Stimulated activated CD8-positive, alpha-beta memory T cell treated with anti-CD3 and anti-CD28 coated beads, Interleukin-4, amount 100 ng/mL, for 48 hours (primary cell): ENCODE measurements at places on chromosomes 2 and 18.

GRCh38 chr2:9578467-9579235, 23.0 kb upstream of the ADAM17 start:
- no peak for DNase-seq

DNA sequence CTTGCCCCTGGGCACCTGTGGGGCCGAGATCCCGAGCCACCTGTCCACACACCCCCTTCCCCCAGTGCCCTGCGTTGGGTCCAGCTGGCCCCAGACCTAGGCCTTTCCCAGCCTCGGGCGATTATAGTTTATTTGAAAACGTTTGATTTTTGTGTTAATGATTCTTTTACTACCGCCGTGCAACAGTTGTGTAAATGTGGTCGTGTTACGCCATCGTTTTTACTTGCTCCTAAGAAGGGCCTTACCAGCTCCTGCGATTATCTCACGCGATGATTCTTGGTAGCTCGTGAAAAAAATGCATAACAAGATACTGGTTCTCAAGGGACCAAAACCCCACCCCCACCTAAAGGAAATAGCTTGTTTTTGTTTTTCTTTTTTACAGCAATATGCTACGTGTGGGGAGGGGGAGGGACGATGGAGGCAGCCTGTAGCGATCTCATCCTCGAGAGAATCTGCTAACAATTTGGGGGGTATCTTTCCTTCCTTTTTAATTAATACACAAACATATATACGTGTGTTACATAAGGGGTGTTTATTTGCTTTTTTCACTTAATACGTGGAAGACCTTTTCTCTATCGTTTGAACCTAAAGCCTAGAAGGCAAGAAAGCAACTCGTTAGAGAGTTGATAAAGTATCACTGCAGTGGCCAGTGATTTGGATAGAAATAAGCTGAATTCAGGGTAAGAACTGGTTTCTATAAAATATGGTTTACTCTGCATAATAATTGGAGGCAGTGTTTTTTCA, 1.0 kb downstream of the ZDBF2 start:
- DNase-seq: no peak

DNA sequence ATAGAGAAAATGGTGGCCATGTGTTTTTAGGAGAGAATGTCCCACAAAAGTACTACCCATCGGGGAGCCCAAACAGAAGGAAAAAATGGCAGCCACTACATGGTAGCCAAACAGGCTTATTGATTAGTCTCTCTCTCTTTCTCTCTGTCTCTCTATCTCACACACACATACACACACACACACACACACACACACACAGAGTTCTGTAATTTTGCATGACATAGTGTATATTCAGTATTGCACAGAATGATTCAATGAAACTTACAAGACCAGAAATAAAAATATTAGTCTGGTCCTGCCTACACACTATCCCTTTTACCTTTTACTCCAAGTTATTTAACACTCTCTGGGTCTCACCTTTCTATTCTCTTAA, 124.8 kb upstream of the SLC39A10 start:
- DNase-seq: no peak

DNA sequence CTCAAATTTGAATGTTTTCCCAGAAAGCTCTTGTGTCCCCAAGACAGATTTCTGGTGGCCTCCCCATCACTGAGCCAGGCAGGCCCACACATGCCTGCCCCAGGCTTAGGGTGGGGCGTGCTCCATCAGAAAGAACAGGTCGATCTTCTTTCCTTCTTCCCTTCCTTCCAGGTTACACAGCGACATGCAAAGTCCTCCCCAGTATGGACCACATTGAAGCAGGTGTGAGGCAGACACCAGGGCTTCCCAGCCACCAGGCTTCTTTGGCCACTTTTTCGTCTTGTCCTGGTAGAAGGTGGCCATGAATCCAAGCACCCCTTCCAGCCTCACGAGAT, 41.4 kb upstream of the LAPTM4A start:
- DNase-seq: no peak

- no peak for DNase-seq
These were observed 314.8 kb upstream of the HS6ST1 start for GRCh38 chr2:128633501-128633900.

- no peak for DNase-seq
These were observed 91.0 kb upstream of the LYPD1 start for GRCh38 chr2:132760971-132761370.

GRCh38 chr2:173978447-173978846, 13.3 kb upstream of the SP3 start:
- DNase-seq: no peak

- no peak for DNase-seq
These were observed 341.6 kb upstream of the CDH7 start for GRCh38 chr18:65409261-65409660.

- no peak for DNase-seq
These were observed 511.3 kb downstream of the FBXO15 start for GRCh38 chr18:73636355-73636754.

DNA sequence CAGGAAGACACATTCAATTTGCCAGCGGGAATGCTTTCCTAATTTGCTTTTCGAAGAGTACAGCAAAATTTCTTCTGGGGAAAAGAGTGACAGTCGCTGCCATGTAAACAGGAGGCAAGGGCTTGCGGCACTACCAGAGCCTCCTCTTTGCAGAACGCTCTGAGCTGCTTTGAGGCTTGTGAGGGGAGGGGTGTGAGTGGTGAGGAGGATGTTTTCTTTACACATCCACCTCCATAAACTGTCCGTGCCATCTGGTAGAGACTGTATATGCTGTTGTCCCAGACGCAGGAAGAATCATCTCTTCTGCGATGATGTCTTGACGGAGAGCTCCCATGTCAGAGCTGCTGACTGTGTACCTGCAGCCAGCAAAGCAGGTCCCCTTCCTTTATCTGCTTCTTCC, 138.0 kb downstream of the SOCS6 start:
- no peak for DNase-seq

GRCh38 chr2:120586507-120587278, 149.0 kb upstream of the GLI2 start:
- no peak for DNase-seq

DNA sequence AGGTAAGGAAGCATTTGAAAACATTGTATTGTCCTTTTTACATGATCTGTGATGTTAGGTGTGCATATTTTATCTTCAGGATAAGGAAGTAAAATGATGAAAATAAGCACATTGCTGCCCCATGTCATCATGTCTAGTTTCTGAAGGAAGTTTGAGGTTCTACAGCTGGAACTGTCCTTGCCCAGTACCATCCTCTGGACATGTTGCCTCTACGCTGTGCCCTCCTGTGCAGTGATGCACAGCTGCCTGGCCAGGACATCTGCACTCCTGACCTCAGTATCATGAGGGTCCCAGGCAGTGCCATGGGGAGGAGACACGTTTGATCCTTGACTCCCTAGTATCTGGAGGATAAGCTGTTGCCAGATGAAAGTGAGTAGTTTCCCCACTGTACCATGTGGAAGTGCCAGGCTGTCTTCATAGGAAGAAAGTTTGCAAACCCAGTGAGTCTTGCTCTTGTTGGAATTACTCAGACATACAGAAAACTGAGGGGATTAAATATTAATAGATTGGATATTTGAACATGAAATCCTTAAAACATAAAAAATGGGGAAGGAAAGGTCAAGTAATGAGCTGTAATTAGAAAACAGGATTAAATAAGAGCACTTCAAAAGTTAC, 9.5 kb downstream of the ALKAL2 start:
- DNase-seq: no peak

DNA sequence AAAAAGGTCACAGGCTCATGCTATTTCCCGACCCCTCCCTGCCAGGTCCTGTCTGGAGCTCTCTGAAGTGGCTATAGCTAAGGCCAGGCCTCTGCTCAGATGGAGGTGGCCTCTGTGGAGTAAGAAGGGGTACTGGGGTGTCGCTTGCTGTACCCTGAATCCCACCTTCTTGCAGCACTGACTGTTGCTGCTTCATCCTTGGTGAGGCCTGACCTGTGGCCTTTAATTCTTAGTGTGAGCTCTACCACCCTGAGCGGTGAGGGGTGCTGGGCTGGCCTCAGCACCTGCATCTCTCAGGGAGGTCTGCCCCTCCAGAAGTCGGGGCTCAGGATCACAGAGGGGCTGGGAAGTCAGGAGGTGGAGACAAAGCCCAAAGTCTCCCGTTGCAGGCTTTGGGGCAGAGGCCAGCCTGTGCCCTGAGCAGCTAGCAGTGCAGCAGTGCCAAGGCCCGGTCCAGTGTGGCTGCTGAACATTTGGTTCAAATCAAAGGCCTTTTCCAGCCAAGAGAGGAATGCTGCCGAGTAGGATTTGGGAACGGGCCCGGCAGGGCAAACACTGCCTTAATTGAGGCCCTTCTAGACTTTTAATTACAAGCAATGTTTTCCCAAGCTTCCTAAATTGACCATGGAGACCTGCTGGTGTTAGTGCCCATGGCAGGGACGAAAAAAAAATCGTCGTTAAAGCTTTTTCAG, 133.5 kb upstream of the HAAO start:
- no peak for DNase-seq

GRCh38 chr2:71531522-71532047, 78.2 kb downstream of the DYSF start:
- DNase-seq: no peak

- no peak for DNase-seq
These were observed 53.9 kb downstream of the RTTN start for GRCh38 chr18:70151614-70152013.
